ENCODE measurements at places on chromosomes 12 and 14.

DNA sequence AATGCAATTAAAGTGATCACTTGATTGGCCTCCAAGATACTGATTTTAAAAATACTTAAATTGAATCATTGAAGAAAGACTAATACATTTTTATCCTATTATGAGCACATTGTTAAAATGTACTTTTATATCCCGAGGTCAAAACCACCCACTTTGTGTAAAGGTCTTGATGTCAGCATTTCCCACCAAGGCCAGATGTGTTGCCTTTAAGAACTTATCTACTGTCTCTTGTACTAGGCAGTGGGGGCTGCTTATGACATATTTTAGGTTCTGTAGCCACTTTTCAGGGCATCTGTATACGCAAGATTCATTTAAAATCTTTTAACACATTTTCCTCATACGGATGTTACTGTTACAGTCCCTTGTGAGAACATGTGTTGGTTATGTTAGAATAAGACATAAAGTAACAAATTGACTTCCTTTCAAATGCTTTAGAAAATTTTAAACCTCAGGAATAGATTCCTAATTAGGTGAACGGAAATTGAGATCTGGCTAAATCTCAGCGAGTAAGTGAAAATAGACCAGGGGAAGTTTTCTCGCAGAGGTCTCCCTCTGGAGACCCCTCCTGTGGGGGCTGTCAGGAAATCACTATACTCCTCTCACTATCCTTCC is 456.2 kb downstream of the ADAMTS20 start:
- DNase-seq: no peak

DNA sequence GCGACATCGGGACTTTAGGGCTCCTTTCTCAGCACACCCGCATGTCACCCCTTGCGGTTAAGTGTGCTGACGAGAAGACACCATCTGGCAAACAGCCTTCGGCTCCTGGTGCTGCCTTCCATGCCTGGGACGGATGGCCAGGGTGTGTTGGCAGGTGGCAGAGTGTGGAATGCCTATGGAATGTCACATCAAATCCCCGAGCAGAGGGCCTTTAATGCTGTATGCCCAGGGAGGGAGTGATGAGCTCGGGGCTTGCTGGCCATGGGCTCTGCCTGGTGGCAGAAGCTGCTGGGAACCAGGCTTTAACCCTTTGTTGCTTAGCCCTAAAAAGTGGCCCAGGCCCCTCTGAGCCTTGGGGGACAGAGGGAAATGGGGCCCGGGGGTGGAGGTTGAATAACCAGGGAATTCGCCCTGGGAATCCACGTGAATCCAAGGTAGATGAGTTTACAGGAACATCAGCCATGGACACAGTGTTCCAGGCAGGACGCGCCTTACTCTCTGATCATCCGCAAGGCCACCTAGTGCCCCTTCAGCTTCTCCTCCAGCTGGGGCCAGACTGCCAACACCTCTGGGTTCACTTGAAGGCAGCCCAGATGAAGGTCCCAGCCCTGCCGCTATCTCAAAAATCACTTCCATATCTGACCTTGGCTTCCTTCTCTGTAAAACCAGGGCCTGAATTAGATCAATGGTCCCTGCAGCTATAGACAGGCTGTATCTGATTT is 17.4 kb downstream of the FAM181A start:
- no peak for DNase-seq

- DNase-seq: no peak
Observed at GRCh38 chr12:32522331-32523221, 123.2 kb downstream of the FGD4 start.

DNA sequence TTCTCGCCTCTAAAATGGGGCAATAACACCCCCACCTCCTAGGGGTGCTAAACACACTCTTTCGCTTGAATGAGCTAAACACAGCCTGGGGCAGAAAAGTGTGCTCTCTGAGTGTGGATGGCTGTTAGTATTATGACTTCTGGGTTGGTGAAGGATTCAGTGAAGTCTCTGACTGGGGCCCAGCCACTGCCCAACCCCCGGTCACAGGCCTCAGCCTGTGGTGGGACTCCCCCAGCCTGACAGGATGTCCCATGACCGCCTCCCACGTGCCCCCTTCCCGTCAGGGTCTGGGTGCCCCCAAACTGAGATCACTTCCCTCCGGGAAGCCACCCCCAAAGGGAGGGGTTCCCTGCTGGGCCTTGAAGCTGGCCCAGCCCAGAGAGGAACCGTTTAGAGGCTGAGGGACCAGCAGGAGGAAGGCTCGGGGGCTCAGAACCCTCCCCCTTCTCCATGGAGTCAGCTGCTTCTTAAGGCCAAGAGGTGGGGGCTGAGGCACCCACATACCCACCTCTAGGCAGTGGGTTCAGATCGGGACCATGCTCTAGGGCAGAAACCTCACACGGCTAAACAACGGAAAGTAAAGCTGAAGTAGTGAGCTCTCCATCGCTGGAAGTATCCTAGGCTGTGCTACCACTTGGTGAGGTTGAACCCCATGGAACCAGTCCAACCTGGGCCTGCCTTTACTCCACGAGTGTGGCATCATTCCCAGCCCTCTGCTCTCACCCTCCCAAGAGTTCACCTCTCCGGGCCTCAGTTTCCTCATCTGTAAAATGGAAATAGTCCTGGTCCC is 13.8 kb downstream of the DTX1 start:
- DNase-seq: no peak

DNA sequence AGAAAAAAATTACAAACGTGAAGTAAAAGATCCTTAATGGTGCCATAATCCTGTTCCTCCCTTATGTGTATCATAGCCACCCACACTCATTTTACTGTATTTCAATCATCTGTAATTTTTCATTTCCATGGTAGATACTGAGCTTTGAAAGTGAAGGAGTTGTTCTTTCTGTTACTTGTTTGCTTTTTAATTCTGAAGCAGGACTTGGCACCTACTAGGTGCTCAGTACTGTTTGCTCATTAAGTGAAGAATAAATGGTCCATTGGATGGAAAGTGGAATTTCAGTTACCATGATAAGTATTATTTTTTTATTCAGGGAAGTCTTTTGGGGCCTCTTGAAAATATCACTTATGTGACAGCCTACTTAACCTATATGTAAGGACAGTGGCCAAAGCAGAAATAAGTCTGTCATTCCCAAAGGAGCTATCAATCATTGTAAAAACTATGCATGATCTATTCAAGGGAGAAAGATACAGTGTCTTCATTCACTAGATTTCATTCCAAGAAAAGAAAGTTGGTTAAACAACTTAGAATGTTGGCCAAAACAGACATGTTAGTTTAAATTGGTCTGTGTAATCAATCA is 1244.4 kb upstream of the SEL1L start:
- DNase-seq: no peak

DNA sequence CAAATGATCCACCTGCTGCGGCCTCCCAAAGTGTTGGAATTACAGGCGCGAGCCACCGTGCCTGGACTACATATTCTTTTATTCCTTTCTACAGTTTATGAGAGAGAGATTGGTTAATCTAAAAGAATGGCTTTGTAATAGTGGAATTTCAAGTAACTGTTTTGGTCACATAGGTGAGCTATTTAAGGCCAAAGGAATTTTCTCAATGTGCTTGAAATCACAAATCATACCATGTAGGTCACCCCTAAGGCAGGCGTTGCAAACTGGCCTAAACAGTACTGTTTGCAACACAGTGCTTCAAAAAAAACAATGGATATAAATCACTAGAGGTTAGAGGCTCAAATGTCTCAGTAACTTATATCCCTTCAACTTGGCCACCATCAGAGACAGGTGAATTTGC is 103.7 kb upstream of the PTPRR start:
- DNase-seq: no peak

DNA sequence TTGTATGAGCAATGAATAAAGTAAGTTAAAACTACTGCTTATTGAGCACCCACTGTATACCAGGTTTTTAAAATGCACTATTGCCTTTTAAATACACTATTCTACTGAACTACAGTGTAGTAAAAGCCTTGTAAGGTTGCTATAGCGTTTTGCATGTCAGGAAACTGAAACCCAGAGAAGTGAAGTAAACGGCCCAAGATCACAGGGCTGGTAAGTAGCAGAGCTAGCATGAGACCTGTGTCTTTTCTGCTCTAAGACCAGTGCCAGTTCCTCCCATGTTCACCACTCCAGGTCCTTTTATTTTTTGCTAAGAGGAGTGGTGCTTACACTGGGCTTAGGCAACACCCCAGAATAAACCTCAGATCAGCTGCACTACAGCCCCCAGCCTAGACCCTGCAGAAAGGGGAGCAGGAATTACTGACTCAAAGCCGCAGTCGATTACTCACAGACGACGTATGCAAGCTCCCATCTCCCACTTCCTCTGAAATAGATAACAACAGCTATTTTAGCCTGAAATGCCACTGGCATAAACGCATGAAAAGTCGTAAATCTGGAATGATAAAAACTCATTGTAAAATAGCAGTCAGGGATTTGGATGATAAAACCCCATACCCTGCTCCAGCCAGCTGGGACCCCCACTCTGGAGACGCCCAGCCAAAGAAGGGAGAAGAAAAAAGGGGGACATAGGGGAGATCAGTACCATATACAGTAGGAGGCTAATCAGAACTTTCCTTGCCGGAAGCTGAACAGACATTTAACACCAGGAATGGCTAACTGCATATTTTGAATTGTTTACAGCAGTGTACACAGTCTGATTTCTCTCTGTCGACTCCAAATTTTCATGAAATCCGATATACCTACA is 108.3 kb downstream of the NUAK1 start:
- DNase-seq: peak; percentile 97

- no peak for DNase-seq
Observed at GRCh38 chr12:68111995-68112394, 47.5 kb downstream of the IFNG start.

- no peak for DNase-seq
Observed at GRCh38 chr12:124338448-124338847, 43.6 kb downstream of the RFLNA start.

DNA sequence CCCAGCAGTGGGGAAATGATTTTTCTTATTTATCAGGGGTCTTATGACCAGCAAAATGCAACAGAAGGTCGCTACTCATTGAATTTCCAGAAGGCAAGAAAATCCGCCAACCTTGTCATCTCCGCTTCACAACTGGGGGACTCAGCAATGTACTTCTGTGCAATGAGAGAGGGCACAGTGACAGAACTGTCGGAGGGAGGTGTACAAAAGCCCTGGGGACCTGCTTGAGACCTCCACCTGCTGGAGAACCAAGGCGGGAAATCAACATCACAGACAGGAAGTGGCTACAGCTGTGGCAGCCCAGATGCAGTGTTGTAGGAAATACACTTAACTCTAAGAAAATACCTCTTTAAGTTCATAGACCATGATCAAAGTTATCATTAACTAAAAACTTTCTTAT is 250.9 kb upstream of the OR4E1 start:
- no peak for DNase-seq

DNA sequence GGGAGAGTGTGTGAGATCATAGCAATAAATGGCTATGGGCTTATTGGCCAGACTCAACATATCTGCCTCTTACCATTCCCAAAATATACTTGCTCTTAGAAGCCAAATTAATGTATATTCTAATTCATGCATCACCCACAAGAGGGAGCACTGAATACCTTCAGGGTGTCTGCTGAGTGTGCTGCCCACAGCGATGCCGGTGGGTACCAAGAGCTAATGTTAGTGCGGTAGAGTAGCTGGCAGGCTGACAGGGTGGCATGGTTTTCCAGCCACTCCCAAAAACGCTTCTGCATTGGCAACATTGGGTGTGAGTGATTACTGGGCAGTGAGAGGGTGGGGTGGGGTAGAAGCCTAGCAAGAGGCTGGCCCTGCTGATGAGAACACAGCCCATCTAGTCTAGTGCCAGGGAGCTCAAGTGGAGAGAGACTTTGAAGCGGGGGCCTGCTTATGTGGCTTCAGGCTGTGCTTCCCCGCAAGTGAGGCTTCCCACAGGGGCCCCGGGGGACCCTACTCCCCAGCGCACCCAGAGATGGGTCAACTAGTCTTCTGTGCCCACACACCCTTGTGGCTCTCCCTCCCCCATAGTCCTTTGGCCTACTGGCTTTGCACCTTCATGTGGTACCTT is 9.2 kb upstream of the PLEKHD1 start:
- DNase-seq: no peak

DNA sequence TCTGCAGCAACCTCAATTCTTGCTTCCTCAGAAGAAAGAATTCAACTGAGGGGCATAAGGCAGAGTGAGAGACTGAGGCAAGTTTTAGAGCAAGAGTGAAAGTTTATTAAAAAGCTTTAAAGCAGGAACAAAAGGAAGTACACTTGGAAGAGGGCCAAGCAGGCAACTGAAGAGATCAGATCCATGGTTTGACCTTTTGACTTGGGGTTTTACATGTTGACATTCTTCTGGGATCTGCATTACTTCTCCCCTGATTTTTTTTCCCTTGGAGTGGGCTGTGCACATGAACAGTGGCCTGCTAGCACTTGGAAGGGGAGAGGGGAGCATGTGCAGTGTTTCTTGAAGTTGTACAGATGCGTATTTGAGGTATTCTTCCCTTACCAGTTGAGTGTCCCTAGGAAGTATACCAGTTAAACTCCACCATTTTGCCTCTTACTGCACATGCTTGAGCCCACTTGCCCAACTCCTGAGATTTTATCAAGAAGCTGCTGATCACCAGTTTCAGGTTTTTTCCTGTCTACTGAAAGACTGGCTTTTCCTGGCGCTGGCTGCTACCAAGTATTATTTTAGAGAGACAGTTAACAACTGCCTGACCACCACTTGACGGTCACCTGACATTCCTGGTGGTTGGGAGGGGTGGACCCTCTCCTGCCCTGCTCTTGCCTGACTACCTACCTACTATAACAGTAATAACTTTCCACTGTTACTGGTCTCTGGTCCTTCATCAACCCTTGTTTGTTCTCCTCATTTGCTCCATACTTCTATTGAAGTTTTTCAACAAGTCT is 26.0 kb upstream of the TMTC2 start:
- no peak for DNase-seq

- peak; percentile 82 for DNase-seq
Observed at GRCh38 chr12:96034621-96035282, 635 bp downstream of the LTA4H start.

- no peak for DNase-seq
Observed at GRCh38 chr12:131409211-131409610, 301.7 kb upstream of the SFSWAP start.

DNA sequence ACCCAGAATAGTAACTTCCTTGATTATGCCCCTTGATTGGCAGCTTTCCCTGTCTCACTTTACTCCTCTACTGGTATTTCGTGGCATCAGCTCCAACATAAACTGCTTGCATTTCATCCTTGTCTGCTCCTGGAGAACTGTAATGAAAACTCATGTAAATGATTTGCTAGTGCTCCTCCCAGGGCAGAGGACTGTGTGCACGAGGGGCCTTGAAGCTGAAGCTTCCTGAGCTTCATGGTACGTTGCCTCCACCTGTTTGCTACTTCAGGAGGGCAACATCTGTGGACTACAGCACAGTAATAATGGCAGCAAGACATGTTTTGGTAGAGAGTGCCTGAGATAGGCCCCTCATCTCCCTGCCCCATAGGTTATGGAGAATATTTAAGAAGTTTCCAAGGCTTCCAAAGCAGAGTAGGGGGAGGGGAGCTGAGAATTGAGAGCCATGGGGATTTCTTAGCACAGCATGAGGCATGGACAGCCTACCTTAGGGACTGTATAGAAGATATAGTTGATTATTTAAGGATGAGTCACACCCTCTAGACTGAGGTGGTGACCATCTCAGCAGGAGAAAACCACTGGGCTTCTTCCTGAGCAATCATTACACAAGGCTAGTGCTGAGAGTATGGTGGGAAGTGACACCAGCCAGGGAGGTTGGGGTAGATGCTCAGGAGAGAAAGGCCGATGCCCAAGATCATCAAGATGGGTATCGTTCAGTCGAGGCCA is 29.5 kb downstream of the CCDC198 start:
- DNase-seq: no peak

GRCh38 chr12:8960176-8960575 is 10.7 kb upstream of the M6PR start:
- DNase-seq: no peak

Data from islet precursor cell (in vitro differentiated cells).